ENCODE measurements at places on chromosomes 5 and 9.

DNA sequence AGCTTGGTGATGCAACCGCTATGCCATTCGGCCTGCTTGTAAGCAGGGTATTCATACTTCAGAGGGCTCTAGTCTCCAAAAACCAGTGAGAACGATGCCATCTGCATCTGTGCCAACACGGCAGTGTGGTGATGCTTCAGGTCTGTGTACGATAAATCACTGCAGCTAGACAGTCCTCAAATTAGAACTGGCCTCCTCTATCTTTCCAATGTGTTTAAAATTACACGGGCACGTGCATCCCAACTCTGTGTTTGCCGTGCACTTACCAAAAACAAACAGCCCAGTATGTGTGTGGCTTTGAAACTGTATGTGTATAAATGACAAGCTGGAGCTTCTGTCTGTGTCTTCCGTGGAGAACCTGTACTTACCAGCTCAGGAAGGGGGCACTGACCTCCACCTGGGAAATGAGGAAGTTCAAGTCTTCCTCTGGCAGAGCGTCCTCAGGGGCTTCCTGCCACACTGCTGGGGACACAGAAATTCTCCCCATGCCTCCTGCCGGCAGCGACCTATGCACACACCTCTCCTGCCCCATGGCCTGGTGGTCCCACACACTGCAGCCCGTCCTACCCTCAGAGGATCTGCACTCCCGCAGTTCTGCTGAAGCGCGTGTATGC is 12.3 kb downstream of the MED10 start:
- no peak for DNase-seq

- no peak for DNase-seq
These were observed 57.8 kb upstream of the PHYKPL start for GRCh38 chr5:178290376-178290775.

GRCh38 chr5:1747803-1748085 is 51.9 kb downstream of the MRPL36 start:
- DNase-seq, result no peak

GRCh38 chr5:173075137-173075843 is 19.1 kb downstream of the CREBRF start:
- no peak for DNase-seq

DNA sequence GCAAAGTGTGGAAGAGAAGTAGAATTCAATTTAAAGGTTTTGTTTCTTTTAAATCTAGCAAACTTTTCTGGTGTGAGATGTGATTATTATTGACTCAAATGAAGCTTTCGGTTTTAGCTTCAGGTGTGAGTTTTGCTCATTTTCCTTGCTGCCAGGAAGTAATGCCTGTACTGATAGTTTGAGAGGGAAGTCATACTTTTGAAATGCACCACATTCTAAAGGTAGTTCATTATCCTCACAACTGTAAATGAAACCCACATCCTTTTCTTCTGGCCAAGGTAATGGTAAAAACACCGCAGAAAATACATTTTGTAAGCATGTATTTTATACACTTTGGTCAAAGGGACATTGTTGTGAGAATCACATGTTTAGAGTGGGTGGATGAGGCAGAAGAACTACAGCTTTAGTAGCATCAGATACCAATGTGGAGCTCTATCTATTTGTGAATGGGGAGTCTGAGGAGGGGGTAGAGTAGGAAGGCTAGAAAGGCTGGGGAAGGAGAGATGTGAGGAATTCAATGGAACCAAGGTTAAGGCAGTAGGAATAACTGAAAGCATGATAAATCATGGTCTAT is 167.0 kb upstream of the CDKN2B start:
- no peak for DNase-seq

DNA sequence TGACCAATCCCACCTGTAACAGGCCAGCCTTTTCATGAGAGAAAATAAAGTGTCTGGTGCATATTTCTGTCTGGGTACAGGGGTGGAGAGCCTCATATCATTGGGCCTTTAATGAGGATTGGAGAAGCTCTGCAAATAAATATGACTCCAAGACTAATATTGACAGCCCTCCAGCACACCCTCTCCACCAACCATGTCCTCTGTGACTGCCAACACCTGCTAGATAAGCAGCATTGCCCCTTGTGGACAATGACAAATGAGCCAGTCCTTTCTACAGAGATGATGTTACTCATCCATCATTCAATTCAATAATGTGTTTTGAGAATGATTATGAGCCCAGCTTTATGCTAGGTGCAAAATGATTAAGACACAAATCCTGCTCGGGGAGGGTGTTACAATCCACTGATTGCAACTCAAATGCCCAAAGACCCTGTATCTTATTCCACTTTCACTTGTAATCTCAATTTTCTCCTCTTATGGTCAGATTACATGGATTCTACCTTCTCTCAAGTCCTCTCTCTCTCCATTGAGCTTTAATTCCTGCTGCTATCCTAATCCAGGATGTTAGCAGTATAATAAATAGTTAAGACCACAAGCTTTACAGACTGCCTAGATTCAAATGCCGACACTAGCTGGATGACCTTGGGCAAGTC is 2.1 kb upstream of the GFRA3 start:
- DNase-seq, result no peak

DNA sequence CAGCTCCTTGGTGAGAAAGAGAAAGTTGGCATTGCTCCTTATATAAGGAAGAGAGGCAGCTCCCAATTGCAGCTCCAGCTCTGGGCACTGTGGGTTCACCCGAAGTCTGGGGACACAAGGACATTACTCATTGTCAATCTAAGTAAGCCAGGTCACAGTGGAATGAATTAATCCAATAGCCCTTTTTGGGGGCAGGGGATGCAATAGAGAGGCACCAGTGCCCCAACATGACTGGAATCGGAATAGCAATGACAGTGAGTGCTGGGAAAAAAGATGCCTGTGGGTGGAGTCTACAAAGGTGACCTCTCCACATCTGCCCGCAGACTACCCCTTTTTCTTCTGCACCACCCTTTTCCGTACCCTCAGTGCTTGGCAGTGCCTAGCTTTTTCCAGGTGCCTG is 11.1 kb upstream of the NEUROG1 start:
- DNase-seq, result no peak

- DNase-seq, result no peak
These were observed 24.6 kb upstream of the NANS start for GRCh38 chr9:98031935-98032334.

DNA sequence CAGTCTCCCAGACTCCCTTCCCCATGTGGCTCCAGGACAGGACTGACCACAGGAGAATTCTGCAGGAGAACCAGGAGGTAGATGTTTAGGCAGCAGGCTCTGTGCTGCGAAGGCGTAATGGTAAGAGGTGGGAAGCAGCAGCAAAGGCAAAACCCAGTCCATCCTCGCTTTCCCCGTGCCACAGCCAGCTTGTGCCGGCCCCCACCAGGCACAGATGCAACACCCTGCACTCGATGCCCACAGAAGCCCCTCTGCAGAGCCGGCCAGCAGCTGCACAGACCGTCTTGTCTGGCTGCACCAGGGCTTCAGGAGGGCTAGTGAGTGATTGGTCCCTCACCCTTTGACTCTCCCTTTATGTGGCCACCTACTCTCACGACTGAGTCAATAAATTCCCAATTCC is 28.0 kb downstream of the ANKS6 start:
- DNase-seq, result no peak
